ENCODE measurements at places on chromosomes 1 and 21.
A peak's percentile ranks its signal among the peaks of the same experiment; 100 is the strongest.

DNA sequence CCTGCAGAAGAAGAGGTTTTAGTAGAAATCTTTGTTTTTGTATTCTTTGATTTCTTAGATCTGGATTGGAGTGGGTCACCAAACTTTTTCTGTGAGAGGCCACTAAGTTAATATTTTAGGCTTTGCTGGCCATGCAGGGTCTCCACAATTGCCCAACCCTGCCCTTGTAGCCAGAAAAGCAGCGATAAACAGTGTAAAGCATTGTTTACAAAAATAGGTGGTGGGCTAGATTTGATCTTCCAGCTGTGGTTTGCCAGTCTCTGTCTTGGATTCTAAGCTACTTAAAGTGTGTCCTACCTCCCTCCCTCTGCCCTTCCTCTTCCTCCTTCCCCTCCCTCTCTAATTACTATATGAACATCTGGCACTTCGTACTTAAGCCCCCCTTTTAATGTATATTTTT lies 68.0 kb downstream of the LAMC1 start:
- DNase-seq = no peak

DNA sequence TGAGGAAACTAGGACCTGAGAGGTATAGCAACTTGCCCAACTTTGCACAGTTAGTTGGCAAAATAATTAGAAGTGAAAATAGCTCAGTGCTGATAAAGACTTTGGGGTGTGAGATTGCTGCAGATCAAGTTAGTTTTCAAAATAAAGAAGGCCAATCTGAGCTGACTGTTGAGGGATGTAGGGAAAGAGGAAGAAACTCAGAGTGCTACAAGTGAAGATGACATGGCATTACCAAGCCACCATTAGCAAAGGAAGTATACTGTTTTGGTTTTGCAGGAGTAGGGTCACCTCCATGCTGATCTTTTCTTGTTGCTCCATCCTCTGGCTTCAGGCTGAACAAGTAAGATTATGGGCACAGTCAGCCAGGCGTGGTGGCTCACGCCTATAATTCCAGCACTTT lies 78.7 kb upstream of the ADAM30 start:
- no peak for DNase-seq

GRCh38 chr1:161273402-161273801 lies 14.9 kb downstream of the PCP4L1 start:
- no peak for DNase-seq

DNA sequence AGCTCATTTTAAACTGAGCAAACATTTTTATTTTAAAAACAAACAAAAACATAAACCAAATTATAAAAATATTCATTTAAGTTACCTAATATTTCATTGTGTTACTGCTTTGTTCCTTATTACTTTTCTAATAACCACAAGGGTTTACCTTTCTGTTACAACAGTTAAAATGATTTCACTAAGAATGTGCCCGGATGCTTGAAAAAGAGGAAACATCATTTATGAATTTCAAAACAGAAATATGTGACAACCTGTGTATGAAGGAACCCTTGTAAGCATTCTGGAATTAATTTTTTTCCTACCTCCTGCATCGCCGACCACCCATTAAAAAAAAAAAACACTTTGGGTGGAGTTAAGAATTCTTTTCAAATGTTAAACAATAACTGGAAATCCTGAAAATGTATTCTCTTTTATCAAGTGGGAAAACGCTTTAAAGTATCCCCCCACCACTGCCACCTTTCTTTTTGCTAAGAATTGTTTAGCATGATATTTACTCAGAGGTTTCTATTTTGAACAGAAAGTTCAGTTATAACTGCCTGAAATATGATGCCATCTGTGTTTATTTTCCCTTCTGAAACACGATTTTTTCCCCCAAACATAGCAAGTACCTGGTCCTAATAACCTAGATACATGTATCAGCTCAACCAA lies 9.1 kb downstream of the CYYR1 start:
- no peak for DNase-seq

- DNase-seq = no peak
Measured at GRCh38 chr1:4743978-4744750, 89.8 kb downstream of the AJAP1 start.

- no peak for DNase-seq
Measured at GRCh38 chr1:8358241-8358896, 40.5 kb downstream of the SLC45A1 start.

GRCh38 chr21:41581592-41582228 lies 73.8 kb upstream of the TMPRSS2 start:
- no peak for DNase-seq

- no peak for DNase-seq
Measured at GRCh38 chr1:38270849-38271633, 224.4 kb upstream of the POU3F1 start.

DNA sequence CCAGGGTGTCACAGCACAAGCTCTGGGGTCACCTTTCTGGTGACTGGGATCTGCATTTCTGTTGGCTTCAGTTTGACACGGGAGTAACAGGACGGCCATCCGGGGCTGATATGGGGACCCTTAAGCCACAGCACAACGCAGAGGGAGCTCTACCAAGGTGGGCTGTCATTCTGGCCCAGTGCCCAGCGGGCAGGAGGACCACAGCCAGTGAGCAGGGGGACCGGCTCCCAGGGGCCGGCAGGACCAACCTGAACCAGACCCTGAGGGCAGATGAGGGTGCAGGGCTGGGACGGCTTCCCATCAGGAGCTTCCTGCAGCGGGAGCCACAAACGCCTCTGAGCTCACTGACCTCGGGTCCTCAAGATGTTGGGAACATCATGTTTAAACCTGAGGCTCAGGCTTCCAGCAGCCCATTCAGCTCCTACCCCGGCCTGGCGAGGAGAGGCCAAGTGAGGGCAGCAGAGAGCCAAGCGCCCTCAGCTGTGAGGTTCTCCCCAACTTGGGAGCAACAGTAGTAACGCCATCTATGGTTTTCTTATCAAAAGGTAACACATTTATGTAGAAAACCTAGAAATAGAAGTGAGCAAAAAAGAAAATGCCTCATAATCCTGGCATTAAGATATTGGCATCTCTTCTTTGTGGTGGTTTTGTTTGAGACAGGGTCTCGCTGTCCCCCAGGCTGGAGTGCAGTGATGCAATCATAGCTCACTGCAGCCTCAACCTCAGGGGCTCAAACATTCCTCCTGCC lies 26.8 kb downstream of the TMEM201 start:
- DNase-seq = peak; percentile 40
